ENCODE measurements at places on chromosomes 2 and 18.

DNA sequence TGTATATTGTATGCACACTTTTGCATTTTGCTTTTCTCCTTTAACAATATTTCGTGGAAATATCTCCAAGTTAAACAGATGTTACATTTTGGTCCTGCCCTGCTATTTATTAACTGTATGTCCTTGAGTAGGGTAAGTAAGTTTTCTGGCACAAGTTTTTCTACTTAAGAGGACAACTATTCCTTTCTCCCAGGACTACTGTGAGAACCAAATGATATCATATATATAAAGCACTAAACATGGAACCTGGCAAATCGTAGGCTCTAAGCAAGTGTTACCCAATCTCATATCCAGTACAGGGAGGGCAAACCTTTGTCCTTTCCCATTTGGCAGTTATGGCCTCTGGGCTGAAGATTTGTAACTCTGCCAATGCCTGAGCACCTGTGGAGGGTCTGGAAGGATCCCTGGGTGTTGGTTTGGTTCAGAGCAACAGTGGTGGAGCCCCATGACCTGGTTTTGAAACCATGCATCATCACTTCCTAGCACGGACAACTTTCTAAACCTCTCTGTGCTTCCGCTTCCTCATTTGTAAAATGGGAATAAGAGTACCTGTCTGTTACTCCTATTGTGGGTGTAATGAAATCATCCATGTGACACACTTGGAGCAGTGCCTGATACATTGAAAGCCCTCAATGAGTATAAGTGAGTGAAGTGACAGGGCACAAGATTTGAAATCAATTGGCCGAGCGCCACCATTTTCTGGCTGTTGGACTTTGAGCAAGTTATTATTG, 28.3 kb upstream of the ICOS start:
- no peak for DNase-seq

DNA sequence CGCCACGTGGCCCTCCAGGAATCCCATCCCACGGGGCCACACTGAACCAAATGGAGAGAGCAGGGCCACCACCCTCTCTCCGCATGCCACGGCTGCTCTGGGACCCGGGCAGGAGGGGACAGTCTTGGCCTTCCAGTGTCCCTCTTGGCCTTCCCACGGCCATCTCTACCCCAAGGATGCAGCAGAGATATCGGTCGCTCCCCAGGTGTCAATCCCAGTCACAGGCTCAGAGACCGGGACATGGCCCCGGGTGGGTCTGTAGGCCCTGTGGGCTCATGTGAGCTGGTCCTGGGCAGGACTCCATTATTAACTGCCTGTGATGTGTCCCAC, 15.3 kb downstream of the CAPN10 start:
- no peak for DNase-seq

- DNase-seq, result no peak
Observed at GRCh38 chr2:20106746-20107145, 55.3 kb upstream of the LAPTM4A start.

GRCh38 chr2:160375037-160375436, 118.6 kb downstream of the RBMS1 start:
- DNase-seq, result no peak

GRCh38 chr18:74796211-74796610, 198.5 kb downstream of the ZNF407 start:
- no peak for DNase-seq

- no peak for DNase-seq
Observed at GRCh38 chr18:55777666-55778304, 189.8 kb upstream of the TCF4 start.

GRCh38 chr18:2839202-2839601, 7.6 kb upstream of the EMILIN2 start:
- DNase-seq, result no peak

DNA sequence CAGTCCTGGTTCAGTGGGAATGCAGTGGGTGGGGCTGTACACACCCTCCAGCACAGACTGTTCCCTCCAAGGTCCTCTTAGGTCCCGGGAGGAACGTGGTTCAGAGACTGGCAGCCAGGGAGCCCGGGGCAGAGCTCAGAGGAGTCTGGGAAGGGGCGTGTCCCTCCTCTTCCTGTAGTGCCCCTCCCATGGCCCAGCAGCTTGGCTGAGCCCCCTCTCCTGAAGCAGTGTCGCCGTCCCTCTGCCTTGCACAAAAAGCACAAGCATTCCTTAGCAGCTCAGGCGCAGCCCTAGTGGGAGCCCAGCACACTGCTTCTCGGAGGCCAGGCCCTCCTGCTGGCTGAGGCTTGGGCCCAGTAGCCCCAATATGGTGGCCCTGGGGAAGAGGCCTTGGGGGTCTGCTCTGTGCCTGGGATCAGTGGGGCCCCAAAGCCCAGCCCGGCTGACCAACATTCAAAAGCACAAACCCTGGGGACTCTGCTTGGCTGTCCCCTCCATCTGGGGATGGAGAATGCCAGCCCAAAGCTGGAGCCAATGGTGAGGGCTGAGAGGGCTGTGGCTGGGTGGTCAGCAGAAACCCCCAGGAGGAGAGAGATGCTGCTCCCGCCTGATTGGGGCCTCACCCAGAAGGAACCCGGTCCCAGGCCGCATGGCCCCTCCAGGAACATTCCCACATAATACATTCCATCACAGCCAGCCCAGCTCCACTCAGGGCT, 17.5 kb upstream of the FAHD2A start:
- DNase-seq, result no peak

GRCh38 chr2:37812941-37813730, 112.0 kb upstream of the RMDN2 start:
- DNase-seq, result no peak

DNA sequence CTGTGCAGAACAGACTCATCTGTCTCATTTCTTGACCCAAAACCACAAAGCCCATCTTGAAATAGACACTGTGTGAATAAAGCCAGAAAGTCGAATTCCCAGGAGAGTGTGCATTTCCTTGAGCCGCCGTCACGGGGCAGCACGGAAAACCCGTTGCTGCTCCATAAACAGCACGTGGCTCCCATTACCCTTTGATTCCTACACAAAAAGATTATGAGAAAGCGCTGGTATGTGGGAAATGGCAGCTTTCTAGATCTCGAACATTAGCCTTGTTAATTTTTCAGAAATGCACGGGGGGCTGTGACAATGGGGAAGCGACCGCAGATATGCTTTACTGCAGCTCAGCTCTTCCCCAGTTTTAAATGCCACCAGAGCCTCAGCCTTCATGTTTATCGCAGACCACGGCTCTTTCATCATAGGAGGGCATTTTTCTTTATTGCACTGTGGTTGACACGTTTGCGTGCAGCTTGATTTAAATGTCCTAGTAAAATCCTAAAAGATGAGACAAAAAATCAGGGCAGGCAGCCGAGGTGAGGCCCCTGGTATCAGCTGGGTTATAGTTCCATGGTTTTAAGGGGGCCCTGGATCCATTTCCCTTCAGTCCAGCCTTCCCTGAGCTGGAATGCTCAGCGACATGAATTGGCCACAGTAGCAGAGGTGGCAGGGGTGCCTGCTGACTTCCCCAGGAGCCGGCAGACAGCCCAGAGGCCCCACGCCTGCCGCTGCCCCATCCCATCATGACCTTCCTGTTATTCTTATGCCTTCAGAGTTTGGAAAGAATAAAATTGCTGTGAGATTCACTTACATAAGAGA, 249.3 kb downstream of the NDUFA10 start:
- DNase-seq, result no peak

- no peak for DNase-seq
Observed at GRCh38 chr2:32135409-32135808, 30.3 kb upstream of the SLC30A6 start.

GRCh38 chr2:1055014-1055595, 104.5 kb downstream of the SNTG2 start:
- no peak for DNase-seq

DNA sequence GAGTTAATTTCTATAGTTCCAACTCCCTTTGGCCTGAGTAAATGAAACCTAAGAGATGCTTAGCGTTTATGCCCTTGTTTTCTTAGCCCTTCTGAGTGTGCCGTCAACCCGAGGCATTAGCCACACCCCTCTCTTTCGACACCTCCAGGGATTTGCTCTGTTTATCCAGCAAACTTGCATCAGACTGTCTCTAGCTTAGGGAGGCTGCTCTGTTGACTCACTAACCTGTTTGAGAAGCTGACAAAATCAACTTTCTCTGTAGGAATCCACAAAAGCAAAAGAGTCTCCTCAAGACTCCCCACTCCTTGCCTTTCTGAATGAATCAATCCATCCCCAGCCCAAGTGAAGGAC, 317.6 kb downstream of the TNS1 start:
- no peak for DNase-seq

- DNase-seq, result no peak
Observed at GRCh38 chr18:3634250-3634939, 184.4 kb downstream of the TGIF1 start.

DNA sequence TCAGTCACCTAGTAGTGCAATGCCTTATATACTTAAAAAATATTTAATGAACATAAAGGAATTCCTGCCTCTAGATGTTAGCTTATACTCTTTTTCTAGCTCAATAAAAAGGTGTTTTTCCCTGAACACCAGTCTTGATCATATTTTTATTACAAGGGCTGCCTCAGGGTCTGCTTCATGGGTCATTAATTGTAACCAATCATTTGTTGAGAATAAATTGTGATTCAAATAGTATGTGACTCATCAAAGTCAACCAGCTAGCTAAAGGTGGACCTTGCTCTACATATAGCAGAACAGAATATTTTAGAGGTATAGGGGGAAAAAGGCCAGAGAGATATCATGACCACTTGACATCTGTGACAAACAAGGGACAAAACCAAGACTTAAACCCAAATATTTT, 114.0 kb downstream of the PIK3C3 start:
- no peak for DNase-seq

- DNase-seq, result no peak
Observed at GRCh38 chr18:47151439-47151838, 1.1 kb upstream of the HDHD2 start.

Measured in CMK (cell line).